ENCODE measurements at places on chromosomes 2 and 18. TPM values are rescaled to one million over a fixed set of nuclear protein-coding genes. Genes with fewer than 3 reads are reported as not detected.

PTPRN gene
- total RNA-seq: 5.2 TPM

RUFY4 gene
- total RNA-seq: not detected

C2orf66 gene
- total RNA-seq: not detected

UGT1A1 gene
- not detected for total RNA-seq

ADCYAP1 gene
- not detected for total RNA-seq

ASTL gene
- 0.60 TPM for total RNA-seq

IL1R2 gene
- not detected for total RNA-seq

CCDC85A gene
- not detected for total RNA-seq

OBSL1 gene
- total RNA-seq: 135 TPM

FBXO41 gene
- total RNA-seq: 14.3 TPM

TRPM8 gene
- total RNA-seq: 0.54 TPM

PLCD4 gene
- total RNA-seq: 0.61 TPM

IDH1 gene
- total RNA-seq: 379 TPM

AQP12B gene
- total RNA-seq: not detected

COL4A4 gene
- total RNA-seq: 0.67 TPM

ONECUT2 gene
- 1.9 TPM for total RNA-seq

LCT gene
- 0.06 TPM for total RNA-seq

RGPD3 gene
- total RNA-seq: 0.17 TPM

MC5R gene
- total RNA-seq: 0.31 TPM

TMEM247 gene
- total RNA-seq: not detected

AOX1 gene
- 5.6 TPM for total RNA-seq

WDSUB1 gene
- 8.0 TPM for total RNA-seq

PKDCC gene
- total RNA-seq: 48.0 TPM

TWIST2 gene
- 2.6 TPM for total RNA-seq

TEX44 gene
- total RNA-seq: not detected

ABCB11 gene
- total RNA-seq: not detected

ALLC gene
- not detected for total RNA-seq

GPR45 gene
- not detected for total RNA-seq

RNF152 gene
- 2.2 TPM for total RNA-seq

KLHL41 gene
- total RNA-seq: not detected

MTERF4 gene
- 25.9 TPM for total RNA-seq

RAD51AP2 gene
- 0.08 TPM for total RNA-seq

SCYGR4 gene
- not detected for total RNA-seq

NCKAP5 gene
- 0.46 TPM for total RNA-seq

ACMSD gene
- not detected for total RNA-seq

CIB4 gene
- not detected for total RNA-seq

OR6B2 gene
- total RNA-seq: not detected

COL6A3 gene
- total RNA-seq: 3.4 TPM

CD8B gene
- 0.35 TPM for total RNA-seq

LHCGR gene
- total RNA-seq: 0.73 TPM

VWC2L gene
- not detected for total RNA-seq

GTF2A1L gene
- not detected for total RNA-seq

TUBA3E gene
- not detected for total RNA-seq

SLC9A4 gene
- total RNA-seq: not detected
